Tibial nerve (tissue), 4 donors: ENCODE measurements at places on chromosomes 12 and 14. TPM values are rescaled to one million over a fixed set of nuclear protein-coding genes. Genes with fewer than 3 reads are reported as not detected.

DNA sequence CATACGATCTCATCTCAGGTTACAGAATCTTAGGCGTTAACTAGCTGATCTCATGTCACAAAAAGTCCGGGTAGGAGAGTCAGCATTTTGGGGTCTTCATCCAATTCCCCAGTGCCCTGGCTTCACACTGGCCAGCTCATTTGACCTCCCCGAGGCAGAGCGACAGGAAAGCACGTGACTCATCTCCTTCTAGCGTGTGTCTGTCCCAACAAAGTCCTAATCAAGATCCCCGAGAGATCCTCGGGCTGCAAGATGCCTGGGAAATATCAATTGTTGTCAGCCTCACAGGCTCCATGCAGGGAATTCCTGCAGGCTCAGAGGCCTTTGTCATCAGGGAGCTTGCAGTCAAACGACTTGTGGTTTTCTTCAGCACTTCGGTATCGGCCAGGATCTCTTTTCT lies 57.5 kb downstream of the ZNF664 start:
- H3K36me3 ChIP-seq, result no peaks in the 10 kb centered on the region
- H3K4me3 ChIP-seq, result no peak overlapping the region
- no peak for DNase-seq
- H3K27ac ChIP-seq, result no peak overlapping the region

GRCh38 chr12:78802593-78802992 lies 62.0 kb upstream of the SYT1 start:
- no peak for DNase-seq
- H3K27me3 ChIP-seq, result no peaks in the 10 kb centered on the region
- H3K27ac ChIP-seq, result no peak overlapping the region
- no peaks in the 10 kb centered on the region for H3K4me1 ChIP-seq

GRCh38 chr12:18932715-18933114 lies 194.8 kb downstream of the CAPZA3 start:
- no peak overlapping the region for H3K27ac ChIP-seq
- H3K4me3 ChIP-seq, result no peak overlapping the region
- H3K27me3 ChIP-seq, result no peaks in the 10 kb centered on the region
- no peaks in the 10 kb centered on the region for H3K4me1 ChIP-seq
- DNase-seq, result no peak
- H3K36me3 ChIP-seq, result no peaks in the 10 kb centered on the region

- H3K4me3 ChIP-seq, result no peak overlapping the region
- H3K27ac ChIP-seq, result no peak overlapping the region
These were observed 536.8 kb downstream of the MED13L start for GRCh38 chr12:115740586-115741155.

DNA sequence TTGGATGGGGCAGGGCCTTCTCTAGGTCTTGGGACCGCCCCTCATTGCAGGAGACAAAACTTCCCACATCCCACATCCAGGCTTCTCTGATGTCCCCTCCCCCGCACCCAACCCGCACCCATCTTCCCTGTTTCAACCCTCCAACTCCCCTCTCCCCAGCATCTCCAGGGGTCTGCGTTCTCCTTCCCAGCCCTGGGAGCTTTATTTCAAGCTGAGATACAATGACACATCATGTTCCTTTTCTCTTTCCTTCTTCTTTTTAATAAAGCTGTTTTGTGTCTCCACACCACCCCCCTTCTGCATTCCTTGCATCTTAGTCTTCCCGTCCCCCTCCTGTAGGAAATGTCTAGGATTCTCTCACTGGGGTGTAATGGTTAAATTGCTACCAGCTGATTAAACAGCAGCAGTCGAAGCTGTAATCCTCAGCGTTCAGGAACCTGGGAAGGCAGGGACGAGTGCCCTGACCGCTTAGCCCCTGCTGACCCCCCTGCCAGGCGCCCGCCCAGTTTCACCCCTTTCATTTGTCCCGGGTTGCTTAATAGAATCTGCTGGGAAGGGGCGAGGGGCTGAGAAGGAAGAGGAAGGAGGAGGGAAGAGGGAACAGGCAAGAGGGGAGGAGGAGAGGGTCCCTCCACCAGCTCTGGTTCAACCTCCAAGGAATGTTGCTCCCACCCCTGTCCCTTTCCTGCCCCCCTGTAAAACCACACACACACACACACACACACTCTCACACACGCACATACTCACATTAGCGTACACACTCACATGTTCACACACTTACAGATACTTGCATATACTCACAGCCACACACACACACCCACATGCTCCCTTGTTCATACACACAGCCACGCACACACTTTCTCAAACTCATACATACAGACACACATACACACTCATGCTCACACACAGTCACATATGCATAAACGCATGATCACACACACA lies 104.5 kb upstream of the MED13L start:
- H3K27me3 ChIP-seq, result no peaks in the 10 kb centered on the region
- H3K27ac ChIP-seq, result no peak overlapping the region
- no peak for DNase-seq

DNA sequence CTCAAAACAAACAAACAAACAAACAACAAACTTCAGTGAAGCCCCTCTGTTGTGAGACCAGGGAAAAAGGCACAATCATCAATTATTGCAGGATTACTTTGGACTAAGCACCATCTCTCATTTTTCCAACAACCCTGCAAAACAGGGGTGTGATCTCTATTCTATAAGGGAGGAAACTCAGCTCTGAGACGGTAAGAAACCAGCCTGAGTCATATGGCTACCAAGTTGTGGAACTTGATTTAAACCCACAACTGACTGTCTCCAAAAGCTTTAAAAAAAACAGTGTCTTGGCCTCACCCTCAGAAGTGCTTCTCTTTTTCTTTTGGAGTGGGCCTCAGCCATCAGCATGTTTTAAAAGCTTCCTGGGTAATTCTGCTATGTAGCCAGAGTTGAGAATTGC lies 49.8 kb downstream of the RIN3 start:
- H3K27me3 ChIP-seq, result no peaks in the 10 kb centered on the region
- no peak overlapping the region for H3K27ac ChIP-seq
- H3K4me1 ChIP-seq, result no peaks in the 10 kb centered on the region
- no peaks in the 10 kb centered on the region for H3K36me3 ChIP-seq

DNA sequence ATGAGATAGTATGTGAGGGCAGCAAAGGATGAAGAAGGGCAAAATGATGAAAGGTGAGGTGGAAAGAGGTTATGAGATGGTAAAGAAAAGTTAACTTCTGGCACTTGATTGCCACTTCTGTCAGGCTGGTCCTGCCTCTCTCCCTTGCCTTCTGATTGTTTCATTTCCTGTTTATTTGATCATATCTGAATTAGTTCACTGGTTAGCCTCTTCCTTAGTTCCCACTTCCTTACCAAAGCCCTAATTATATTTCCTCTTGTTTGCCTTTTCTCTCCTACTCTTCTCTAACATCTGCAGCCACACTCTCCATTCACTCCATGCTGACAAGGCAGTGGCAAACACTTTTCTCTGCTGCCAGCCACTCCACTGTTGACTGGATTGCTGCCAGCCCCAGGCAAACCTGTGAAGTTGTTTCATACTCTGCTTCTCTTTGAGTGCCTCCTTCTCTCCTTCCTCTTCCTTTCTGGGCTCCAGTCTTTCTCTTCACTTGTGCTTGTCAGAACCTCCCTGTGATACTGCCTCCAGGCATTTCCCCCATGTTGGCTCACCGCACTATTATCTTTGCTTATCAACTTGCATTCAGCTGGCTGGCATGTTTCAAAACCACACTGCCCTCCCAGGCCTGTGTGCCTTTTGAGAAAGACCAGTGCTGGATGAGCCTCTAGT lies 8.1 kb downstream of the PNP start:
- peaks cover 51% of the 10 kb centered on the region for H3K36me3 ChIP-seq
- no peak overlapping the region for H3K4me3 ChIP-seq
- H3K27me3 ChIP-seq, result no peaks in the 10 kb centered on the region
- DNase-seq, result no peak

GRCh38 chr12:48779869-48780268 lies 9.0 kb downstream of the ADCY6 start:
- peaks cover 36% of the 10 kb centered on the region for H3K4me1 ChIP-seq
- H3K27me3 ChIP-seq, result no peaks in the 10 kb centered on the region
- H3K4me3 ChIP-seq, result no peak overlapping the region
- DNase-seq, result peak; percentile 17
- no peak overlapping the region for H3K27ac ChIP-seq
- H3K36me3 ChIP-seq, result no peaks in the 10 kb centered on the region

DNA sequence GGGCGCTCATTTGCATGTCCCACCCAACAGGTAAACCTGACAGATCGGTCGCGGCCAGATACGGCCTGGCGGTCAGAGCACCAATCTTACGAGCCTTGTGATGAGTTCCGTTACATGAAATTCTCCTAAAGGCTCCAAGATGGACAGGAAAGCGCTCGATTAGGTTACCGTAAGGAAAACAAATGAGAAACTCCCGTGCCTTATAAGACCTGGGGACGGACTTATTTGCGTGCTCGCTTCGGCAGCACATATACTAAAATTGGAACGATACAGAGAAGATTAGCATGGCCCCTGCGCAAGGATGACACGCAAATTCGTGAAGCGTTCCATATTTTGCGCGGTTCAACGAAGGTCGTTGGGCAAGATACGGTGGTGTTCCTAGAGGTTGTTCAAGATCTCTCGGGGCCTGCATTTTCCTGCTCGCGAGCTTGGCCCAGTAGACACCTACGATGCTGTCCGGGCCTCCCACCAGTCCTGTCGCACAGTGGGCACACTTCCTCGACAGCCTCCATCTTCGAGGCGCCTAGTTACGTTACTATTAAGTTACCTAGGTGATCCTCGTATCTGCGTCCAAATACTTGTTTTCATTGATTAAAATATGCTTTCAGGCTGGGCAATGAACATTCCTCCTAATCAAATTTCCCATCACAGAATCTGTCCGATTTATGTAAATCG lies at the start of gene RNU6-7:
Gene RNU6-7, plus strand, starts transcription at position 230 of the 675 bp plus-strand sequence.
- H3K27me3 ChIP-seq, result no peaks in the 10 kb centered on the region
- no peaks in the 10 kb centered on the region for H3K4me1 ChIP-seq
- H3K27ac ChIP-seq, result peak within 1 kb of the TSS; percentile 74
- H3K4me3 ChIP-seq, result peak within 1 kb of the TSS; percentile 82
- DNase-seq, result no peak

DNA sequence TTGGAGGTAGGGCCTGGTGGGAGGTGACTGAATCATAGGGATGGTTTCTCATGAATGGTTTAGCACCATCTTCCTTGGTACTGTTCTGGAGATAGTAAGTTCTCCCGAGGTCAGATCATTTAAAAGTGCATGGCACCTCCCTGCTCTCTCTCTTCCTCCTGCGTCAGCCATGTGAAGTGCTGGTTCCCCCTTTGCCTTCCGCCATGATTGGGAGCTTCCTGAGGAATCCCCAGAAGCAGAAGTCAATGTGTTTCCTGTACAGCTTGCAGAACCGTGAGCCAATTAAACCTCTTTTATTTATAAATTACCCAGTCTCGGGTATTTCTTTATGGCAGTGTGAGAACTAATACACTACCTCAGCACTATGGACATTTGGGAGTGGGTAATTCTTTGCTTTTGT lies 4.8 kb upstream of the LGMN start:
- no peaks in the 10 kb centered on the region for H3K4me1 ChIP-seq
- H3K4me3 ChIP-seq, result no peak overlapping the region
- no peaks in the 10 kb centered on the region for H3K36me3 ChIP-seq
- no peak overlapping the region for H3K27ac ChIP-seq

- H3K27ac ChIP-seq, result no peak overlapping the region
- H3K36me3 ChIP-seq, result no peaks in the 10 kb centered on the region
- H3K27me3 ChIP-seq, result no peaks in the 10 kb centered on the region
- no peaks in the 10 kb centered on the region for H3K4me1 ChIP-seq
- DNase-seq, result no peak
These were observed 1.9 kb upstream of the HAL start for GRCh38 chr12:95997911-95998510.

GRCh38 chr12:89976866-89977265 lies 268.2 kb upstream of the ATP2B1 start:
- no peak for DNase-seq
- H3K4me1 ChIP-seq, result no peaks in the 10 kb centered on the region
- H3K27me3 ChIP-seq, result no peaks in the 10 kb centered on the region
- H3K36me3 ChIP-seq, result no peaks in the 10 kb centered on the region

DNA sequence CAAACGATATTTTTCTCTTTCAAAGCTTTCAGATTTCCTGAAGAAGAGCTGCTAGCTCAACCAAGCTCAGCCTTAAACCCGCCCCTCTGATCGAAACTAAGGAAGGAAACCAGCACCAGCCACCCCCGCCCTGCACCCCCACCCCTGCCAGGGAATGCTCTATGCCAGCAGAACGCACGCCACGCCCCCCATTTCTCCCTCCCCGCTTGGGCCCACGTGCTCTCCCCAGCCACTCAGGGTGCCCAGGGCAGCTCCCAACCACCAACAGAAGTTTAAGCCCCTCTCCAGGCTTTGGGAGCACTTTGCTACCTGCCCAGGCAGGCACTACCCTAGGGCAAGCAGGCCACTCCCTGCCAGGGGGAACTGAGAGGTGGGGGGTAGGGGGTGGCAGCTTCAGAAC lies 18.8 kb upstream of the KRT78 start:
- H3K27me3 ChIP-seq, result no peaks in the 10 kb centered on the region
- no peaks in the 10 kb centered on the region for H3K36me3 ChIP-seq
- no peak overlapping the region for H3K4me3 ChIP-seq
- H3K4me1 ChIP-seq, result no peaks in the 10 kb centered on the region

DNA sequence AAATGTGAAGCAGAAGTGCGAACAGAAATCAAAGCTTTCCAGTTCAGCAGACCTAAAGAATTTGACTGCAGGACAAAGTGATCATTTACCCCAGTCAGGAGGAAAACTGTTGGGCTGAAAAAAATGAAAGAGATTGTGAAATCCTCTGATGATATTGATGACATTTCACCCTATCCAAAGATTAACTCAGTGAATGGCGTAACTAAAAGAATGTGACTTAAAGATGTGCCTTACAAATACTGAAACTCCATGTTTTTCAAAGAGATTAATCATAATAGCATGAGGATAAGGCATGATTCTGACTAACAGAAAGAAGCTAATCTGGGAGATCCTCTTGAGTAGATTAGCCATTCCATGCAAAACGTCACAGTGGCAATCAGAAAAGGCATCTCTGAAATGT lies 225.6 kb downstream of the DUSP6 start:
- no peaks in the 10 kb centered on the region for H3K4me1 ChIP-seq
- H3K27me3 ChIP-seq, result no peaks in the 10 kb centered on the region
- DNase-seq, result no peak
- H3K27ac ChIP-seq, result no peak overlapping the region

- H3K27ac ChIP-seq, result no peak overlapping the region
- no peak for DNase-seq
- H3K4me3 ChIP-seq, result no peak overlapping the region
- no peaks in the 10 kb centered on the region for H3K36me3 ChIP-seq
- H3K27me3 ChIP-seq, result no peaks in the 10 kb centered on the region
These were observed 341.2 kb upstream of the NAV3 start for GRCh38 chr12:77489331-77489970.

DNA sequence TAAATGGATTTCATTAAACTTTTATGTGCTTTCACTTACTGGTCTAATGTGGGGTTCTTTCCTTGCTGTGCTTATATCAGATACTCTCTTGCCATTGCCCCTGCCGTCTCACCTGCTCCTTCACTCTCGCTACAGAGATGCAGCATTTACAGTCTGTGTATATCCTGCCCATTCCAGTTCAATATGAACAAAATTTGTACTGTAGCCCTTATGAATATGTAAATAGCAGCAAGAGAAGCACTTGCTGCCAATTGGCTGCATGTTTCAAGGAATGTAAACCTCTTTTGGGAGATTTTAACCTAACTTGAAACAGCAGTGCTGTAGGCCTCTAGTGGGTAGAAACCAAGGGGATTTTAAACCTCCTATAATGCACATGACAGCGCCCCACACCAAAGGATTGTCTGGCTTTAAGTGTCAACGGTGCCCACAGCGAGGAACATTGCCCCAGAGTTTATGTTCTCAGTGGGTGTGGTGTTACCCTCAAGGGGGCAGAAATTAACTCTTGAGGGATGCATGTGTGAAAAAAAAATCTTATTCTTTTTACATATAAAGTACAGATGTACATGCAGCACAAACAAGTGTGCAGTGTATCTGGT lies 19.1 kb downstream of the PCNX1 start:
- H3K27ac ChIP-seq, result no peak overlapping the region
- DNase-seq, result no peak
- no peak overlapping the region for H3K4me3 ChIP-seq
- peaks cover 25% of the 10 kb centered on the region for H3K4me1 ChIP-seq
- H3K36me3 ChIP-seq, result no peaks in the 10 kb centered on the region

SIX6 gene
- total RNA-seq, result not detected

NOXRED1 gene
- total RNA-seq, result not detected
